Hepatocyte (in vitro differentiated cells): ENCODE measurements at places on chromosomes 3 and 15.

DNA sequence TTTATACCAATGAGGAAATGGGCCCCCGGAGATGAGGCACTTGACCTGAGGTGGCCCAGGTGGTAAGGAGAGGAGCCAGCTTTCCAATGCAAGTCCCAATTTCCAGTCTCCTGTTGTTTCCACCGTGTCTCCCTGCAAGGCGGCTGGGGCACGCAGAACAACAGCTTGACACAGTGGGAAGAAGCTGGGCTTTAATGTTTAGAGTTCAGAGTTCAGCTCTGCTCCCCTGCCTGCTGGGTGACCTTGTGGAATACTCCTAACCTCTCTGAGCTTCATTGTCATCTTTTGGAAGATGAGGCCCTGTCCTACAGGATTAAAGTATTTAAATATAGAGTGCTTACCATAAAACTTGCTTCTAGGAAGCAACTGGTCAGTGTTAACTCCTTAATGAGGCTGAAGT is 80.3 kb downstream of the SMAD3 start:
- DNase-seq: no peak
- no peaks in the 10 kb centered on the region for H3K36me3 ChIP-seq
- H3K4me1 ChIP-seq: peaks cover 81% of the 10 kb centered on the region

GRCh38 chr15:97759363-97759762 is 201.1 kb upstream of the ARRDC4 start:
- H3K27me3 ChIP-seq: peaks cover 12% of the 10 kb centered on the region
- no peak for DNase-seq
- H3K36me3 ChIP-seq: no peaks in the 10 kb centered on the region
- no peak overlapping the region for H3K27ac ChIP-seq

- H3K4me3 ChIP-seq: no peak overlapping the region
- peak; percentile 66 for DNase-seq
- H3K4me1 ChIP-seq: peaks cover 11% of the 10 kb centered on the region
- no peaks in the 10 kb centered on the region for H3K36me3 ChIP-seq
These were observed 125.4 kb upstream of the RAD18 start for GRCh38 chr3:9088441-9089353.

DNA sequence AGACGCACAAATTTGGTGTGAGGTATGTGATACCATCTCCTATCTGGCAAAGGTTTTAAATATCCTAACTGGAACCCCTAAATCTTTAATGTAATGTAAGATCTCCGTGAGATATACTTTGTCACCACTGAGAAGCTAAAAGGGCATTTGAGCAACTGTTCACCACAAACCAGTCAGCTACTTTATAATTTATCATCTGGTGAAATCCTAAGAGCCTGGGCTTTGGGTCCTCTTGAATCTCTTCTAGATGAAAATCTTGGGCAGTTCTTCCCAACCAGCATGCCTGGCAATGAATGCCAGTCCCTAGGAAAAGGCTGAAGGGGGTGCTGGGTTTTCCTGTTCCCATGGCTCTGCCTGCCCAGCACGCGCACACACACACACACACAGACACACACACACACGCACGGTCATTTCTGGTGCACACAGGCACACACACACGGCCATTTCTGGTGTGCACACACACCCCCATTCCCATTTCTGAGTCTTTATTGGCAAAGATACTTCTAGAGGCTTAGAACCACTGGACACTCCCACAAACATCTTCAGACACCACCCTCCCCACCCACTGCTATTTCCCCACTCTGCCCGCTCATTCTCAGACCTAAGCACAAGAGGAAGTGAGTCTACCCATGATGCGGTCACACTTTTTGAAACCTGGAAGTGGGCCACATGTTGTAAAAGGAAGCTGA is 72.6 kb downstream of the MYO1E start:
- H3K36me3 ChIP-seq: no peaks in the 10 kb centered on the region
- H3K27ac ChIP-seq: peak overlapping the region; percentile 35
- peak; percentile 46 for DNase-seq
- H3K4me1 ChIP-seq: peaks cover 14% of the 10 kb centered on the region
- no peaks in the 10 kb centered on the region for H3K27me3 ChIP-seq
- H3K4me3 ChIP-seq: no peak overlapping the region

- no peaks in the 10 kb centered on the region for H3K27me3 ChIP-seq
- H3K4me3 ChIP-seq: no peak overlapping the region
- H3K36me3 ChIP-seq: no peaks in the 10 kb centered on the region
- no peaks in the 10 kb centered on the region for H3K4me1 ChIP-seq
These were observed 33.2 kb upstream of the LEKR1 start for GRCh38 chr3:156792945-156793344.

DNA sequence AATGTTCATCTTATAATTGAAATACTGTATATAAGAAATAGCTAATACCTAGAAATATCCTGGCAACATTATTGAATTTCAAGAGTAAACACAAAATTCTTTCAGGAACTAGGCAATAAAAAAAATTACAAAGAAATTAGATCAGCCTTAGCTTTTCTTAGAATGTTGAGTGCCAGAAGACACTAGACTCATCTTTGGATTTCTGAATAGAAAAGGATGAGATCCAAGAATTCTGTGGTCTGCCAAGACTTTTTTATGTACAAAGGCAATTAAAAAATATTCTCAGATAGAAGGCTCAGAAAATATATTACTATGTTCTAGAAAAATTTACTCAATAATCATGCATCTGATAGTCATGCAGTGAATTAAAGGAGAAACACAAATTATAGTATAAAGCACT is 294.5 kb upstream of the CDIN1 start:
- no peak overlapping the region for H3K4me3 ChIP-seq
- no peaks in the 10 kb centered on the region for H3K36me3 ChIP-seq
- no peaks in the 10 kb centered on the region for H3K27me3 ChIP-seq
- no peak for DNase-seq

DNA sequence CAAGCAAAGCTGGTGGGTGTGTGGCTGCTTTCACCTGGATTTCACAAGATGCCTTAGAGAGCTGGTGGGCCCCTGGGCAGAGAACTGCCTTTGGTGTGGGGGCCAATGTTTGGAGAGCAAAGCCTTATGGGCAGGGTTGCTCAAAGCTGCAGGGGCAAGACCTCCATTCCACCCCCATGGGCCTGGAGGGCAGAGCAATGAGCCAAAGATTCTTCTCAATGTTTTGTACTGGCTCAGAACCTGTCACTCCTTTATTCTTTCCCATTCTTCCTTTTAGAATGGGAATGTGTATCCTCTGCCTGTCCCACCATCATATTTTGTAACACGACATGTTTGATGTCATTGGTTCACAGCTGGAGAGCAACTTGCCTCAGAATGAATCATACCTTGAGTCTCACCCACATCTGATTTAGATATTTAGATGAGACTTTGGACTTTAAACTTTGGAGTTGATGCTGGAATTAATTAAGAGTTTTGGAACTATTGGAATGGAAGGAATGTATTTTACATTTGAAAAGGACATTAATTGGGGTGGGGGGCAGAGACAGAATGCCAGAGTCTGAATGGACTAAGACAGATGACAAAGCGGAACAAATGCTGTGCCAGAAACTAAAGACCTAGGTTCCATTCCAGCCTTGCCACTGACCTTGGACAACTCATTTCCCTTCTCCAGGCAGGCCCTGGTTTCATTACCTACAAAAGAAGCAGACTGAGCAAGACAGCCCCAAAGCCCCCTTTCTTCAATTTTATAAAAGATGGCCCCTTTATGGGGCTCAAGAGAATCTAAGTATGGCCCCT is 72.9 kb downstream of the DAPK2 start:
- H3K36me3 ChIP-seq: no peaks in the 10 kb centered on the region
- no peak overlapping the region for H3K27ac ChIP-seq
- H3K27me3 ChIP-seq: no peaks in the 10 kb centered on the region

GRCh38 chr15:83194528-83194927 is 13.1 kb downstream of the HDGFL3 start:
- no peaks in the 10 kb centered on the region for H3K27me3 ChIP-seq
- no peaks in the 10 kb centered on the region for H3K36me3 ChIP-seq
- H3K27ac ChIP-seq: no peak overlapping the region
- no peak for DNase-seq
- H3K4me3 ChIP-seq: no peak overlapping the region

GRCh38 chr3:172104471-172105072 is 65.2 kb downstream of the FNDC3B start:
- no peaks in the 10 kb centered on the region for H3K36me3 ChIP-seq
- H3K27ac ChIP-seq: peak overlapping the region; percentile 31
- no peak overlapping the region for H3K4me3 ChIP-seq

GRCh38 chr3:135012101-135012500 is 217.0 kb downstream of the EPHB1 start:
- H3K4me1 ChIP-seq: no peaks in the 10 kb centered on the region
- H3K27me3 ChIP-seq: no peaks in the 10 kb centered on the region
- H3K4me3 ChIP-seq: no peak overlapping the region
- no peaks in the 10 kb centered on the region for H3K36me3 ChIP-seq

- no peak for DNase-seq
- no peaks in the 10 kb centered on the region for H3K36me3 ChIP-seq
- H3K4me3 ChIP-seq: no peak overlapping the region
- no peaks in the 10 kb centered on the region for H3K27me3 ChIP-seq
- H3K4me1 ChIP-seq: peaks cover 10% of the 10 kb centered on the region
These were observed 117.7 kb downstream of the DNAJB8 start for GRCh38 chr3:128348805-128349531.

- no peak overlapping the region for H3K27ac ChIP-seq
- H3K4me3 ChIP-seq: no peak overlapping the region
- H3K4me1 ChIP-seq: no peaks in the 10 kb centered on the region
These were observed 100.5 kb upstream of the SKOR1 start for GRCh38 chr15:67724691-67725375.

DNA sequence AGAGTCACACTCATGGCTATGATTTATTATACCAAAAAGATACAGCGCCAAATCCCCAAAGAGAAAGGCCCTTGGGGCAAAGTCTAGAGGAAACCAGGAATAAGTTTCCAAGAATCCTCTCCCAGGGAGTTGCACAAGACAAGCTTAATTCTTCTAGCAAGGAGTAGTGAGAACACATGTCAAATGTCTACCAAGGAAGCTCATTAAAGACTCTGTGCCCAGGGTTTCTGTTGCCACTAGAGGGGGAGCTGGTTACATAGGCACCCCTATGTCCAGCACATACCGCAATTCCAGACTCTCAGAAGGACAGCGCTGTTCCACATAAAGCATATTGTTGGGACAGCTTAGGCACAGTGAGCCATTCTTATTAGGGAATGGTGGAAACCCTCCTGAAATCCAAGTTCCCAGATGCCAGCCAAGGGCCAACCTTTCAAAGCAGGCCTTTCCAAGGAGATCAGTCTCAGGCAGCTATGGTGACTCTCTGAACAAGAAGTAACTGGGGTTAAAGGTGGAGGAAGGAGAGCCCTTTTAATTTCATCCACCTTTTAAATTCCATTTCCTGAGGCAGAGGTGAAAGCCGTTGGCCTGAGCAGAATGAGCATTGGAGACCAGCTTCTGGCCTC is 194.2 kb downstream of the UACA start:
- peaks cover 10% of the 10 kb centered on the region for H3K4me1 ChIP-seq
- peak; percentile 69 for DNase-seq
- no peak overlapping the region for H3K4me3 ChIP-seq
- peak overlapping the region; percentile 74 for H3K27ac ChIP-seq

DNA sequence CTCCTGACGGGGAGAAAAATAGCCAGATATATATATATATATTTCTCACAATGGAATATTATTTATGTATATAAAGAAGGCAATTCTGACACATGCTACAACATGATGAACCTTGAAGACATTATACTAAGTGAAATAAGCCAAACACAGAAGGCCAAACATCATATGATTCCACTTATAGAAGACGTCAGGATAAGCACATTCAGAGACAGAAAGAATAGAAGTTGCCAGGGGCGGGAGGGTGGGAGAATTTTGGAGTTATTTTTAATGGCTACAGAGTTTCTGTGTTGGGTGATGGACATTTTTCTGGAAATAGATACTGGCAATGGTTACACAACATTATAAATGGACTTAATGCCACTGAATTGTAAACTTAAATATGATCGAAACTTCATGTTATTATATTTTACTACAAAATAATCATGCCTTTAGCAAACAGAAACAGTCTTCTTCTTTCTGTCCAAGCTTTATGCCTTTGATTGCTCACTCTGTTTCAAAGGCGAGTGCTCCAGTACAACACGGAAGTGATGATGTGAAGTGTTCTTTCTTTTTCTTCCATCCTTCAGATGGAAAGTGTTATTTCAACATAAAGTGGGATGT is 514.0 kb downstream of the OCA2 start:
- H3K4me3 ChIP-seq: no peak overlapping the region
- no peaks in the 10 kb centered on the region for H3K27me3 ChIP-seq
- H3K4me1 ChIP-seq: no peaks in the 10 kb centered on the region
- H3K36me3 ChIP-seq: no peaks in the 10 kb centered on the region
- DNase-seq: no peak
- no peak overlapping the region for H3K27ac ChIP-seq

DNA sequence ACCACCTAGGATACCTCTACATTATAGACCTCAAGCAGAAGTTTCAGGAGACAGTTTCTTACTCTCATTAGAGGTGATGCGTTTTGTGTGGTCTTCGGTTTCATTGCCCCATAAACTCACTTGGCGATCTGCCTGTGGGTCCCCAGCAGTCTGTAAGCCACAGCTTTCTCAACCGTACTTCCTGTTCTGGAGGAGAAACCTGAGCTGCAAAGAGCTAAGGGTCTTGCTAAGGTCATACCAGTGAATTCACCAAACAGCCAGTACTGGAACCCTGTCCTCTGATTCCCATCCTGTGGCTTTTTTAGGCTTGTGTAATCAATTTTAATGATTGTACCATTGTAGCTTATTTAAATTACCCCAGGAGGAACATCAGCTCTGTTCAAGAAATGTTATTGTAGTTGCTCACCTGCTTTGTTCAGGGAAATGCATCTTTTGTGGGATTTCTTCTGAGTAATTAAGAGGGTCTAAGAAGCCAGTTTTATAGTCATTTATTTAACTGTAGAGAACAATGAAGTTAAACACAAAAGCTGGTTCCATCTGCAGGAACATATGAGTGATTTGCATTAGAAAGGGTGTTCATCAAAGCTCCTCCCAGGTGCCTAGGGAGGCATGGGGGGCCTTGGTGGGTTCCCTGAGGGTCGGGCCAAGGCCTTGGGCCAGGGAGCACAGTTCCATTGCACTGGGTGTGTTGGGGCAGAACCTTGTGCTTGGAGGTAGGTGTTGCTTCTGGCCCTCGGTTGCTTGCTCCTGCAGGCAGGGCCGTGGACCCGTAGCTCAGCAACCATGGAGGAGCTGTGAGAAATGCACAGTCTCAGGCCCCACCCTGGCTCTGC is 69.6 kb downstream of the APBA2 start:
- H3K36me3 ChIP-seq: no peaks in the 10 kb centered on the region
- H3K27me3 ChIP-seq: no peaks in the 10 kb centered on the region
- H3K4me1 ChIP-seq: peaks cover 14% of the 10 kb centered on the region
- H3K27ac ChIP-seq: no peak overlapping the region
- no peak for DNase-seq

GRCh38 chr15:89299896-89300295 is 34.7 kb downstream of the POLG start:
- no peak for DNase-seq
- no peaks in the 10 kb centered on the region for H3K36me3 ChIP-seq
- H3K27ac ChIP-seq: no peak overlapping the region
- no peaks in the 10 kb centered on the region for H3K27me3 ChIP-seq
